ENCODE measurements at places on chromosomes 1 and 21.

DNA sequence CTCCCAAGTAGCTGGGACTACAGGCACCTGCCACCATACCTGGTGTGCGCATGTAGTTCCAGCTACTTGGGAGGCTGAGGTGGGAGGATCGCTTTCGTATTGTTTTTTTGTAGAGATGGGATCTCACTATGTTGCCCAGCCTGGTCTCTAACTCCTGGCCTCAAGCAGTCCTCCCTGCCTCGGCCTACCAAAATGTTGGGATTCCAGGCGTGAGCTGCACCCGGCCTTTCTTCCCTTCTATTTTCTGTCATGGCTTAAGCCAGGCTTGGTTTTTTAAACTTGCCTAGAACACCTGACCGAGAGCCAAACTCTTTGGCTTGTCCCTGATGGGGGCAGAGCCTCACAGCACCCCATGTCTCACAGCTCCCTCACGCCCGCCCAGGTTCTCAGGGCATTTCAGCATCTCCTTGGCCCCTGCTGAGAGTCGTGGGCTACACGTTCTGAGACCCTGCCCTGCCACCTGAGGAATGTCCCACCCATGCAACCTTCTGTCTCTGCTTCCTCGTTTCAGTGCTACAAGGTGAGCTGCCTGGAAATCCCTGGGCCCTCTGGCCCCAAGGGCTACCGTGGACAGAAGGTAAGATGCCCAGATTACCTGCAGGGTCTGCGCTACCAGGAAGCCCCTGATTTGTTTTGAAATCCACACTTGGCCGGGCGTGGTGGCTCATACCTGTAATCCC lies 15.7 kb downstream of the COL6A2 start:
- no peak for DNase-seq

- DNase-seq: no peak
These were observed 387.6 kb downstream of the PCP4 start for GRCh38 chr21:40254540-40255465.

DNA sequence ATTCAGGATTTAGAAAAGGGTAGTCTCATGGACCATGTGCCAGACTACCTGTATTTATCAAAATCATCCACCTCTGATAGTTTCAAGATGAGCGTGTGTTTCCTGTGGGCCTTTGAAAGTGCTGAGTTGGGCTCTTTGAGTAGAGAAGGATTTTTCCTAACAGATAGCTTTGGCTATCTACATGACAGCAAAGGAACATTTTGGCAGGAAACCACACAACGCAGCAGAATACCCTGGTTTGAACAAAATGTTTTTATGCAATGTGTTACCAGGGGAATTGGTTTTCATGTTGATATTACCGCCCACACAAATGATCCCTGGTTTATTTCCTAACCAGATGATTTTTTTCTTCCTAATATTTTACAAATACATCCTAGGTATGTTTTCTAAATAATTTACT lies 431.4 kb downstream of the NEGR1 start:
- peak; percentile 75 for DNase-seq

GRCh38 chr1:207453710-207454045 lies 450 bp upstream of the CR2 start:
- DNase-seq: no peak

Data from G401 (cell line).